H54 (cell line): ENCODE measurements at places on chromosomes 2 and 18.
A peak's percentile ranks its signal among the peaks of the same experiment; 100 is the strongest.

DNA sequence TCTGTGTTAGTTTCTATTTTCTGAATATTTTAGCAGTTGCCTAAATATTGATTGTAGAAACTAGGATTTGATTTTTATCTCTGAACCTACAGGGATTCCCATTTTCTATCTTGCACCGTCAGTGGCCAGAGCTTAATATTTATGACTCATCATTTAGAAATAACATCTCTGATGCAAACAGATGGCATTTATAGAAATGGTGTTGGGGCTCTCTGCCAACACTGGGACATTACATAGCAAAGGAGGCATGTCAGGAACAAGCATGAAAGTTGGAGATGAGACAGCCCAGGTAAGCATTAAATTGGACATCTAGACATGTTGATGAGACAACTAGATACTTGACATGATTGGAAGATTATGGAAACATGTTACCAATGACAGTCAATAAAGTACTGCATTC lies 165.3 kb upstream of the SYT4 start:
- no peak for DNase-seq

GRCh38 chr2:172586245-172586891 lies 30.5 kb downstream of the PDK1 start:
- no peak for DNase-seq

DNA sequence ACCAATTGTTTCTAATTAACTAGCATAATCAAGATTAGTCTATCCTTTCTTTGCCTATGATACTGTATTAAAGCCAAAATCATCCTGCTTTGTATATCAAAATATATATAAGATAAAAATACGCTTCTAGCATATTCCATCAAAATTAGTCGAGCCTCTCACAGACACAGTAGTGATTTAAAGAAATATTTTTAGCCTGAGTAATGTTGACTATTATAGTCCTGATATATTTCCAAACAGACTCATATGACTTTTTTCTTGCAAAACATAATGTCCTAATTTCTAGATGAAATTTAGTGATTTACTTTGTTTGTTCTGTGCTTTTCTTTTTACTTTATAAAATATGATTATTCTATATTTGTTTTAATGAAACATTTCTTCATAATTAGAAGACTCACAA lies 30.9 kb downstream of the FAP start:
- no peak for DNase-seq

GRCh38 chr18:10304853-10305252 lies 149.6 kb upstream of the APCDD1 start:
- no peak for DNase-seq

GRCh38 chr2:40477361-40477760 lies 25.5 kb upstream of the SLC8A1 start:
- no peak for DNase-seq

DNA sequence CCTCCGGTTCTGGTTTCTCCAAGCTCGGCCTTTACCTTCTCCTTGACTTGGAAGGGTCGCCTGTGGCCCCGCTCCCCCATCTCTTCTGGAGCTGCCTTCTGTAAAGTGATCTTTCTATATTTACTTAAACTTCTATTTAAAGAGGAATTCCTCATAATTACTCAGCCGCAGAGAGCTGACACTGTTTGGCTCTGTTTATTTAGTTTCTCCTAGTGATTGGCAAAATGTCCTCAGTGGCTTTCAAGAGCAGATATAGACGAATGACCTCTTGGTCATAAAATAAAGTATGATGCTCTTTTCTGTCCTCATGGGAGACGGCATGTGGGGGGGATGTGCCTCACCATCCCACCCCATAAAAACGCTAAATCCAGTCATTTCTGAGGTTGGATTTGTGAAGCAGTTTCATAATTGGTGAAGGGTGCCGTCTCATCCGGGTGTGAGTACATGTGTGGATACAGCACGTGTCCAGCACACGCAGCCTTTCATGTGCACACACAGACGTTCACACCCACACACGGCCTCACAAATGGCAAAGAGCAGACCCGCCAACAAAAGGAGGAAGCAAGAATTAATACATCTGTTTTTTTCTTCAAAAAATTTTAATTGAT lies 43.4 kb upstream of the SMAD7 start:
- no peak for DNase-seq

DNA sequence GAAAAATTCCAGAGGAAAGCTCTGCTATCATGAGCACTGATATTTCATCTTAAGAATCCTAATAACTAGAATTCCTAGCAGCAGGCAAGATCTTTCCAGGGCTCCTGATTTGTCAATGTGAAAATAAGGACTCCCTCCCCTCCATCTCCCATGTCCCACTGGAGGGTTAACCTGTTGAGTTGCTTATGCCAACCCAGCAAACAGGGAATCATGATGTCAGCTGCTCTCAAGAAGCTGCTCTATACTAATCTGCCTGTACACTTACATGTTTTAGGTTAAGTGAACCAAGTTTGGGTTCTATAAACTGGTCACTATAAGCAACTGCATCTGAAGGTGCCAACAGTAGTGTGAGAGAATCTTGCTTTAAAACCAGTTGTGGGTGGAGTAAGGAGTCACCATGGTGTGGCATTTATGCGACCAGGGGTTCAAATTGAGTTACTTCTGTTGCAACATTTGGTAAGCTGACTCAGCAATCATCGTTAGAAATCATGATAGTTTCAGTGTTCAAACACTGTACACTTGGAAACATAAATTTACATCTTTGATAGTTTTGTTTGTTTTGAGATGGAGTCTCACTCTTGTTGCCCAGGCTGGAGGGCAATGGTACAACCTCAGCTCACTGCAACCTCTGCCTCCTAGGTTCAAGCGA lies 53.4 kb downstream of the STK25 start:
- no peak for DNase-seq

DNA sequence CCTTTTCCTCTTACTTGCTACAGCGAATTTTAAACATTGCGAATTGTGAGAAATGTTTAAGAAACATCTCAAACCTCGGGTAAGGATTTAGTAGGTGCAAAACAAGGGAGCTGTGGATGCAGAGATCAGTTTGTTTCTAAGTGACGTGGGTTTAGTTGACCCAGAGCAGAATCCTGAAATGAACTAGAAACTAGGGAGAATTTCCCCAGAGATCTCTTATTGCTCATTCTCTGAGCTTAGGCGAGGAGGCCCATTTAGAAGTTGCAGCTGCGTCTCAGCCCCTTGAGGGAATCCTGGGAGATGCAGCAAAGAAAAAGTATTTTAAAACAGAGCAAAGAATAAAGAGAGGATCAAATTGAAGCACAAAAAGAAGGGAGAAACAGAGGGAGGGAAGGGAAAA lies 29.3 kb downstream of the FAM124B start:
- no peak for DNase-seq

DNA sequence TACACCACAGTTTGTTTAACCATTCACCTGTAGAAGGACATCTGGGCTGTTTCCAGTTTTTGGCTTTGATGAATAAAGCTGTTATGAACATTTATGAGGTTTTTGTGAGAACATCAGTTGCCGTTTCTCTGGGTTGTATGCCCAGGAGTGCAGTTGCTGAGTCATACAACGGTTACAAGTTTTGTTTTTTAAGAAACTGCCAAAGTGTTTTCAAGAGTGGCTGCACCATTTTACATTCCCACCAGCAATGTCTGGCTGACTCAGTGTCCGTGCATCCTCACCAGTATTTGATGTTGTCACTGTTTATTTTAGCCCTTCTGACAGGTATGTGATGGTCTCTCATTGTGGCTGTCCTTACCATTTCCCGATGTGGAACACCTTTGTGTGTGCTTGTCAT lies 48.0 kb upstream of the GPR17 start:
- DNase-seq, result no peak

DNA sequence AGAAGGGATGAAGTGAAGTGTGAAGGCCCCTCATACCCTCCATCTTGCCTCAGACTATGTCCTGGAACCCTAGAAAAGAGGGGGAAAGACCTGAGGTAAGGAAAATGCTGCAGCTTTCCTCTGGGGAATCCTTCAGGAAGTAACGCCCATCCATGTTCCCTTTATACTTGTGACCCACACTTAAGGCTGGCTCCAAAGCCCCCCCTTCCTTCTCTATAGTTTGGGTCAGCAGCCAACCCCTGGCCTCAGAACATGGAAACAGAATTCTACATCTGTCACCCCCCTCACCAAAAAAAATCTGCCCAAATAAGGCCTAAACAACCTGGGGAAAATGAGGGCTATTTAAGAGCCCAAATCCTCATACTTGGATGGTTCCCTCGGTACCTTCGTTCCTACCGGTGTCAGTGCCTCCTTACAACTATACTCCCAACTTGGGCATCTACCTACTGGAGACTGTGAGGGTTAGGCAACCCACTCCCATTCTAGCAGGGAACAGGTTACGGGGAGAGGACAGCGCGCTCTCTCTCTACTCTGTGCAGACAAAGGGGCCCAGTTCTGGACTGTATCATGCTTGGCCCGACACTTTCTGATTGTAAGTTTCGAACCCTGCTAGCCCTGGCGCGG lies 689 bp downstream of the OST4 start:
- no peak for DNase-seq

DNA sequence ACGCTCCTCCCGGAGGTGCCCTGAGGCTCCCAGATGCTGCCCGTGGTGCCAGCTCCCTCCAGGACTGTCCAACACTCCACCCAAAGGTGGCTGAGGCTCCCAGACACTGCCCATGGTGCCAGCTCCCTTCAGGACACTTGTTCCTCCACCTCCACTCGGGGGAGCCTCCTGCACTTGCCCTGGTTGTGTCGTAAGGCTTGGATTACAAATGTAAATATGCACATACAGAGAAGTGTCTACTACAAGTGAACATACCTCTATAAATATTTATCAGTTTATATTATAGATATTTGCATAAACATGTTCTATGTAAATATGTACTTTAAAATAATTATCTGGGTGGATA lies 143.3 kb downstream of the PXDN start:
- DNase-seq, result no peak

DNA sequence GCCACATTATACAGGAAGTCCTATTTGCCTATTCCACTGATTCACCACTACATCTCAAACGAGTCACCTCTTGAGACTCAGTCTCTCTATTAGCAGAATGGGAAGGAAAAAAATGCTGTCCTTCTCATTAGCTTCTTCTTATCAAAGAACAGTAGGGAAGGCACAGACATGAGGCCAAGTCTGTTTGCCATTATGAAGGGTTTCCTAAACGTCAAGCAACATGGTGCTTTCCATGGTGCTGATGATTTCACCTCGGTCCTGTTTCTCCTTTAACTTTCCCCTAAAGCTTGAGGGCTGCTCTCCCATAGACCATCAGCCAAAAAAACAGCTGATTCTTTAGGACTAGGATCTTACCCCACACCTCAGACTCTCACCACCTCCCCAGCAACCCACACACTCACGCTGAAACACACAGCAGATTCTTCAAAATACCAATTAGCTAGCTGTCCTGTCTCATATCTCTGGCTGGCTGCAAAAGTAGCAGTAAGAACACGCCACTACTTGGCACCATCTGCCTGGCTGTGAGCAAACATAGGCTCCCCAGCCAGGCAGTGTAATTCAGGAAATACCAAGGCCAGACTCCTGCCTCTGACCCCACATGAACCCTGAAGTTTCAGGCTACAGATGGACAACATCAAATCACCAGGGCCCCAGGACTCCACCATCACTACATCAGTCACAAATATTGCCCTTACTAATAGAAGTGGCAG lies 30.5 kb downstream of the GALNT14 start:
- DNase-seq, result no peak

DNA sequence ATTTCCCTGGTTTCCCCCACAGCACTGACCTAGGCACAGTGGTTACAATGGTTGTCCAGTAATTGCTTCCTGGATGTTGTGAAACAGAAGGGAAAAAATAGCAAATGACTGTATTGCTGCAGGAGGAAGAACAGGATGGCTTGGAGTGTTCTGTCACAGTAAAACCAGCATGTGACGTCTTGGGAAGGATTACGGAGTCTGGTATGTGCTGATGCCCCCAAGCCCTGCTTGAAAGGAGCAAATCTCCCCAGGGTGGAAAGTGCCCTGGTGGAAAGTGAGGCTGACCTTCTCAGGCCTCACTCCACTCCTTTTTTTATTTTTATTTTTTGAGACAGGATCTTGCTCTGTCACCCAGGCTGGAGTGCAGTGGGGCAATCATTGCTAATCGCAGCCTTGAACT lies 7.8 kb downstream of the RAB11FIP5 start:
- DNase-seq, result no peak

- DNase-seq, result no peak
These were observed 38.3 kb upstream of the SESTD1 start for GRCh38 chr2:179302764-179303571.

DNA sequence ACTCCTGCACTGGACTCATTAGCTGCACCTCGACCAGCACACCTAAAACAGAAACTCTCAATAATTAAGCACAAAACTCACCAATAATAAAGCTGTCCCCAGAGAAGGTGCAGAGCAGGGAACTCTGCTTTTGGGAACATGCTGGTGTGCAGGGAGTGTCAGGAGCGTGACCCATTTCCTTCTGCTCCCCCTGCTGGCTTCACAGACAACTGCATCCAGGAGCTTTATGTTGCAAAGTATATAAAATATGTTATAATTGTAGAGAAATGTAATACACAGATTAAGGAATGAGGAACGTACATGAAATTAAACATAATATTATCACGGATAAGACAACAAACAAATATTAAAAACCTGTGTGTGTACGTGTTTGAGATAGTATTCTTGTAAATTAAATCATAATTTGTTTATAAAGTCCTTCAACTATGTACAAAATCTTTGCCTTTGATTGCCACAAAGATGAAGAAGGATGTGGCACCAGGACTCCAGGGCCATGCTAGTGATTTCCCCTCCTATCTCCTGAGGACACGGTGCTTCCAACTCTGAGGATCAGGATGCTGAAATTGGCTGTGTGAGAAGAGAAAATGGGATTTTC lies 68.6 kb upstream of the MAL start:
- DNase-seq, result peak; percentile 33

DNA sequence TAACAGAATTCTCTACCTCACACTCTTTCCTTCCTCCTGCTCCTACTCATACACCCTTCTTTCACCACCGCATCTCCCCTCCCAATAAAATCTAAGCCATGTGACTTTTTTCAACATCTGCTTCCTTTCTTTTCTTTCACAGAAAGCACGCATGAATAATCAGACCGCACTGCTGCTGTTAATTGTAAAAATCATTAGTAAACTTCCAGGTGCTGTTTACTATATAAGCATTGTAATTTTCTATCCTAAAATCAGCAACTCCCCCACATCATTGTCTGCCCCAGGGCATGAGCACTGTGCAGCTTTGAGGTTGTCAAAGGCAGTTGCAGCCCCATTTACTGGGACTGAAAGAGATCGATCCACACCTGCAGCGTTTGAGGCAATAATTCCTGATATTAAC lies 782.6 kb upstream of the ID2 start:
- no peak for DNase-seq

DNA sequence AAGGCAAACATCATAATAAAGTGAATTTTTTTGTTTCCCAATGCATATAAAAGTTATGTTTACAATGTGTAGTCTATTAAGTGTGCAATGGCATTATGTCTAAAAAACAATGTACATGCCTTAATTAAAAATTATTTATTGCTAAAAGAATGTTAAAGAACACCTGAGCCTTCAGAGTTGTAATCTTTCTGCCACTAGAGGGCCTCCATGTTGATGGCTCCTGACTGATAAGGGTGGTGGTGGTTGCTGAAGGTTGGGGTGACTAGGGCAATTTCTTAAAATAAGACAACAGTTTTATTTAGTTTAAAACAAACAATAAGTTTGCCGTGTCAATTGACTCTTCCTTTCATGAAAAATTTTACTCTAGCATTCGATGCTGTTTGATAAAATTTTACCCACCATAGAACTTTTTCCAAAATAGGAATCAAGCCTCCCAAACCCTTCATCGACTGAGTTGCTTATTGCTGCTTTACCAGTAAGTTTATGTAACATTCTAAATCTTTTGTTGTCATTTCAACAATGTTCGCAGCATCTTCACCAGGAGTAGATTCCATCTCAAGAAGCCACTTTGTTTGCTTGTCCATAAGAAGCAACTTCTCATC lies 32.3 kb downstream of the MAP3K2 start:
- no peak for DNase-seq

GRCh38 chr2:28623582-28624405 lies 127.8 kb upstream of the PPP1CB start:
- DNase-seq, result no peak
